ENCODE measurements at places on chromosomes 6 and 20. TPM values are rescaled to one million over a fixed set of nuclear protein-coding genes. Genes with fewer than 3 reads are reported as not detected.

DNA sequence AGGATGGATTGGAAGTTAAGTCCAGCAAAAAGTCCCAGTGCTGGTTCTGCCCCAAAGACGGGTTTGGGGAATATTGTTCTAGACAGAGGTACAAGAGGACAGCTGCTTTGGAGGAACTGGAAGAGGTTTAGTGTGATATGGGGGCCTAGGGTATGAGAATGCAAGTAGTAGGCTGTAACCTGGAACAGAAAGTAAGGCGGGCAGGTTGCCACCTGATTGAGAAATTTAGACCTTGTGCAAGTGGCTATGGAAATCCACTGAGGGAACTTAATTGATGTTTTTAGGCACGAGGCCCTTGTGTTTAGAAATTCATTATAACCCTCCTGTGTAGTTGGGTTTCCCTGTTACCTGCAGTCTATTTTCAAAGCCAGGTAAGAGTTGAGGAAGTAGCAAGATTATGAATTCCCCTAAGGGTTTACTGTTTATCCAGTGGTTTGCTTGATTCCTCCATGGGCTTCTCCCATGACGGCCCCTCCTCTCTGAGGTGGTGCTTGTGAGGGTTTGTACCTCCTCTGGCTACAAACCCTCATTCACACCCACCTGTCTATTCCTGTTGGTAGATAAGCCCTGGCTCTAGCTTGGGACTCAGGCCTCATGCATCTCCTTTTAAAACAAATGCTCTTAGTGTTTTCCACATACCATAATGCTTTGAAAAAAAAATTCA is 42.0 kb upstream of the BCAS1 start:
- no peak for DNase-seq

DNA sequence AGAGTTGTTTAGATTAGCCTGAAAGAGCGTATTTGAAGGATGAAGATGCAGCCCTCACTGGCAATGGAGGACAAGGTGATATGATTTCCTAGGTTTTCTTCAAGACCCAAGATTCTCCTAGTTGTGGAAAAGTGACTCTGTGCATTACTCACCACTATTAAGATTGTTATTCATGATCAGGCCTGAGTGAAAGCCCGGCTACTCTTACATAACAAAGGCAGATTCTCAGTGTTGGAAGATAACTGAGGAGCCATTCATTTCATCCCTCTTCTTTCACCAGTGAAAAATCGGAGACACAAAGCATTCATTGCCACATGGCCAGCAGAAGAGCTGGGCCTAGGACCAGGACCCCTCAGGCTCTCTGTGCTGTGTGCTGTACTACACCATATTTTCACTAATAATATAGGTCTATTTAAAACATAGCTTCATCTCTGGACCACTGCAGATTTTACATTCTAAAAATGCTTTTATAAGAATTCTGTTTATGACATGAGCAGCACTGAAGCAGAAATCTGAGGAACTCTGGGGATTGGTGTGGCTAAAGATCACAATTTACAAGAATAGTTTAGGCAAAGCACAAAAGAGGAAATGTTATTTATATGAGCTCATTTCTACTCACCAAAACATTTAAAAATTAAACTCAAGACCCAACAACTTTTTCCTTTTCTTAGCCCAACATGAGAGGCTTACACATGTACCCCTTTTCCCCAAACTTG is 181.9 kb upstream of the CCN2 start:
- peak; percentile 29 for DNase-seq

DNA sequence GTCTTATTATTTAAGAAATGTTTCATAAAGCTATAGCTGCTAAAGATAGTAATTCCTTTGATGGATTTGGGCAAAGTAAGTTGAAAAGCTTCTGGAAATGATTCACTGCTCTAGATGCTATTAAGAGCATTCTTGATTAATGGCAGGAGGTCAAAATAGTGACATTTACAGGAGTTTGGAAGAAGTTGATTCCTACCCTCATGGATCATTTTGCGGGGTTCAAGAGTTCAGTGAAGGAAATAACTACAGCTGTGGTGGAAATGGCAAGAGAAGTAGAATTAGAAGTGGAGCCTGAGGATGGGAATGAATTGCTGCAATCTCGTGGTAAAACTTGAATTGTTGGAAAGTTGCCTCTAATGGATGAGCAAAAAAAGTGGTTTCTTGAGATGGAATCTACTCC is 316.1 kb downstream of the UTRN start:
- no peak for DNase-seq

DNA sequence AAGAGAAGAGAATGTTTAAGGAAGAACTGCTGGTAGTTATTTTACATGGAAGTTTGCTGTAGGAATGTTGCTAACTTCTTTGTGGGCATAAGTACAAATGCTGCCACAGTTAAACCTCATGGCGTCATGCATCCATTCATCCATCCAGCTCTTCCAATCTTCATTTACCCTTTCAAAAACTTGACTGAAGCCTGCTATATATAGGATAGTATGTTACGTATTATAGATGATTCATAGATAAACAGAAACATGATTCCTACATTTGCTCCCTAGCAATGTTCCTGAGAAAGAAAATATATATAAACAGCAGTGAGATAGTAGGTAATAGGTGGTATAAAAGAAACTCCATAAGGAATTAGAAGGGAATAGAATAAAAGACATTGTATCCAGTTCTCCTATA is 93.7 kb downstream of the NDUFAF5 start:
- DNase-seq, result no peak

DNA sequence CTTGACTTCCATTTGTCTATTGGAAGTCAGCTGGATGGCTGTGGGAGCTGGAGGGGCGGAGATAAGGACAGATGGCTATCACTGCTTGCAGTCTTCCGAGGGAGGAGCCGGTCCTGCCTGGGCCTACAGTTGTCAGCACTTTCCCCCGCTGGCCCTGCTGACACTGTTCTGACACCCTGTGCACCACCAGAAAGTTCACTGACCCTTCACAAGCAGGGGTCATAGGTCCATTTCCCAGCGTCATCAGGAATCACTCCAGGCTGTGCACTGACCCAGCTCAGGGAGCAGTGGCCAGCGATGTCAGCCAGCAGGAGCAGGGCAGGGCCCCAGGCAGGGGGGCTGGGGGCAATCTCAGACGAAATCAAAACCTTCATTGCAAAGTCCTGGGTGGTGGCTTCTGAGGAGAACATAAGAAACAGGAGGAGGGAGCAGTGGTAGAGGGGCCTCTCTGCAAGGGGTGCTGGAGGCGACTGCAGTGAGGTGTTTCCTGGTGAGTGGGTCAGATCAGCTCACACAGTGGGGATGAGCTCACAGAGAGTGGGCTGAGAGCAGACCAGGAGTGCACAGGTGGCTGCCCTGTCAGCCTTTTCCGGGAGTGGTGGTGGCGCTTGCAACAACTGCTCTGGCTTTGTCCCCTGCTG is 26.5 kb upstream of the PLEKHG1 start:
- no peak for DNase-seq

- DNase-seq, result no peak
Measured at GRCh38 chr6:28758046-28758817, 165.6 kb downstream of the TRIM27 start.

- DNase-seq, result no peak
Measured at GRCh38 chr6:2296781-2297180, 51.4 kb upstream of the GMDS start.

DNA sequence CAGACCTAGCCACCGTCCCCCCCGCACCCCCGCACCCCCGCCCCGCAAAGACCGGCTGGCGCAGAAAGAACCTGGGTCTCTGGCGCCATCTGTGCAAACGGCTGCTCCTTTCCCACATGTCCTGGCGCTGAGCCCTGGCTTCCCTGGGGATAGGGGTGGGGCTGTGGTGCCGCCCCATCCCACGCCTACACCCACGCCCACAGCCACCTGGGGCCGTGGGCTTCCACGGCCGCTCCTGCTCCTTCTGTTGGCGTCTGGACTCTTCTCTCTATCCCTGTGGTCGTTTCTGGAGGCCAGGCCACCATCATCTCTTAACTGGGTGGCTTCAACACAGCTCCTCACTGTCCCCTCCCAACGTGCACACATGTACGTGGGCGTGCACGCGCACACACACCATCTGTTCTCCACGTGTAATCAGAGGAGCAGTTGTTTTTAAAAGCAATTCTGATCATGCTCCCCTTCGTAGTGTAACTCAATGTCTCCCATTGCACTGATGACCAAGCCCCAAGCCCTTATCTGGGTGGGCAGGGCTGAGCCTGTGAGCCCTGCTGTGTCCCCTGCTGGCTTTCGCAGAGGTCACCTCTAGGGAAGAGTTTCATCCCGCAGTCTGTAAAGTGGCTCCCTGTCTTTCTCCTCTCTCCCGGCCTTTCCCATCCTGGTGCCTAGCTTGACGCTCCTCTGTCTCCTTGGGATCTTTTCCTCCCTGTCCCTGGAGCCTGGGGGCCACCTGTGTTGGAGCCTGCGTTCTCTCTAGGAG is 31.9 kb upstream of the FAM83D start:
- DNase-seq, result peak; percentile 19

- DNase-seq, result no peak
Measured at GRCh38 chr6:116924245-116924644, 47.2 kb downstream of the RFX6 start.

DNA sequence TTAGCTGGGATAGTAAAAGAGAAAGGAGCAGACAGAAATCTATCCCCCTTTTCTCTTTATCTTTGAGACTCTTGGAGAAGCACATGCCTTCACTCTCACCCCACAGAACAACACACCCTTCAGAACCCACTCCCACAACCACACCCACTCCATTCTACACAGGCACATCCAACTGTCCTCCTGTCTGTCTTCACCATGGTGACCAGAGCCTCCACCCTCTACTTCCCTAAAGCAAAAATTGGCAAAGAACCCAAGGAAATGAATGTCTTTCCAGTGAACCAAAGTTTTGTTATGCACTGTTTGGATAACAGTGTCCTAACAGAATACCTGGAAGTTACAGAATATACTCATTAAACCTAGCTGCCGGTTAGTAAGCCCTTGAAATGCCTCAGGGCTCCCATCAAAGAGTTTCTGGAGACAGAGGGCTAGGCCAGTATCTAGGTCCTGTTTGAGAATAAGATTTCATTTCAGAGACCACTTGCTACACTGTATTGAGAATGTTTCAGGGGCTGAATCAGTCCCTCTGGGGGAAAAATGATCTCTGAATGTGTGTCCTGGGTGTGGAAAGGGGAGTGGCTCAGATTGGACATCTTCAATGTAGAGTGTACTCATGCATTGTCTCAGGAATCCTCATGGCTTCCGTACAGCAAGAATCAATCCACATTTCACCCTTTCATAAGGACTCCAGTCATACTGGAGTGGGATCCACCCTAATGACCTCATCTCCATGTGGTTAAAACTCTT is 101.1 kb downstream of the LY86 start:
- DNase-seq, result no peak

DNA sequence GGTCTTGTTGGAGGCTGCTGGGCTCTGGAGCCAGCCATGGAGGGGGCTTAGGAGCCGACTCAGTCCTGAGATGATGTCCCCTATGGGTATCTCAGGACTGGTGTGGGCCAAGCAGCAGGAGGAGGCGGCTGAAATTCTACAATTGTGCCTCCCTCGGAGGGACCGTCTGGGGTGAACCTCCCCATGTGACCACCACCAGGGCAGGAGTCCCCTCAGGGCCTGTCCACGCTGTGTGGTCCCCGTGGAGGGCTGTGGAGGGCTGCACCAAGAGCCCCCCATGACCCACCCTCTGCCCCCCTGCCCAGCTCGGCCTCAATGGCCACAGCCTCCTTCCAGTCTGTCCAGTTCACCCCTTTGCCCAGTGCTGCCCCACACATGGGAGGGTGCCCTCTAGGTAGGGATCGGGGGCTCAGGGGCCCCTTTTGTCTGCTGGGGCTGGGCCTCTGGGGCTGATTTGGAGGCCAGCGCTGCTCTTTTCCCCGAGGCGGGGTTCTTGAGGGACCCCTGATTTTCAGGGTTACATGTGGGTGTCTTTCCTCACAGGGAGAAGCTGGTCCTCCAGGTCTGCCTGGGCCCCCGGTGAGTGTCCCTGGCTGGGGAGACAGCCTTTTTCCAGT is 1.2 kb downstream of the COL9A3 start:
- DNase-seq, result no peak

GRCh38 chr6:7087066-7087465 is 20.7 kb upstream of the RREB1 start:
- DNase-seq, result no peak

DNA sequence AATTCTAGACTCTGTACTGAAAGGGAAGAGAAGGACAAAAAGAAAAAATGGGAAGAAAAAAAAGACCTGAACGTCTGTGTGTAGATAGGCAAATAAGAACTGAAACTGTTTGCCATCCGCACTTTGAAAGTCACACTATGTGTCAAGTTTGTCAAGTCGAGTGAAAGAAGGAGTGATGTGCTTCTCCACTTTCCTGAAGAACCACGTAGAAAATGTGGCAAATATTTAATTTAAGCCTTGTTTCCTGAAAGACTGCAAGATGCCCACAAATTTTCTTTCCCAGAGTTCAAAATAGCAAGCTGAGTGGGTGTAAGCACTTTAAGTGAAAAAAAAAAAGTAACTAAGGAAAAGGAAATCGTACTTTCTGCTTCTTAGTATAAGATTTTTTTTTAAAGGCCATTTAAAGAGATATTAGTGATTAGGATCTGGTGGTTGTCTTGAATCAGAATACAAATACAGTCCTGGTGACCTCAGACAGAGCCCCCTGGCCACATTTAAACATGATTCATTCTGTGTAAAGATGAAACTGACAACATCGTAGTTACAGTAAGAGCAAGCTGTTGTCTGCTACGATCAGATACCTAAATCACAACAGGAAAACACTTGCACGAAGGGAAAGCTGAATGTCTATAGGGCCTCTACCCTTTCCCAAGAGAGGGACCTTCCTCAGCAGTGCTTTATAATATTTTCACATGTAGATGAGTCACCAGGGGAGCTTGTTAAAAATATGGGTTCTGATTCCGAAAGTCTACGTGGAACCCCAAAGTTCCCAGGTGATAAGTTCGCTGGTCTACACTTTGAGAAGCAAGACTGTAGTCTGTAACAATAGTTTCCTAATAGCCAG is 102.3 kb downstream of the HIVEP2 start:
- DNase-seq, result no peak

DNA sequence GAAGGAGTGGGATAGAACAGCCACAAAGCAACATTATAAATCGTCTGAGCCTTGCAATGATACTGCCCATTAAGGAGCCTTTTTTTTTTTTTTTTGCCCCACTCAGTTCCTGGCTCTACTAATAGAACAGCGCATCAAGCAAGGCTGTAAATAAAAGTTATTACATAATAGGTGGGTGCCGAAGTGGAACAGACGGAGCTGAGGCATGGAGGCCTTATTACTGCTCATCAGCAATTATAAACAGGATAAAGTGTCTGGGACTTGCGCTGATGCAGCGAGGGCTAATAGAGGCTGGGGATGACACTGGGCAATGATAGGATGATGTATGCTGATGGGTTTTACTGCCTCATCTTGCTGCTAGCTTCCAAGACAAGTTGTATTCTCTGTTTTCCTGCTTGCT is 272.1 kb downstream of the ZFAND3 start:
- DNase-seq, result no peak

DNA sequence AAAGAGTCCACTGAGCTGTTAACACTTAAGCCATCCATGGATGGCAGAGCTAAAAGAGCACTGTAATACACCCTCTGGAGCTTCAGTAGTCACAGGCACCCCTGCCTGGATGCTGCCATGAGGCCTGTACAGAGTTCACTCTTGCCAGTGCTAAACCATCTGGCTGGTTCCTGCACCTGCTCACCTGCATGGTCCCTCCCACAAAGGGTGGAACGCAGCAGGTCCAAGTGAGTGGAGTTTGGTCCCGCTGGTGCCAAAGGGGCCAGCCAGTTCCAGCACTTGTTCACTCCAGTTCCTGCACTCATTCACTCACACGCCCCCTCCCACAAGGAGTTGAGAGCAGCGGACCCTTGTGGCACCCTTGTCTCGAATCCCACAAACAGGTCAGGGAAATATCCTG is 503.5 kb downstream of the HACE1 start:
- DNase-seq, result no peak

The MAK gene
- 0.84 TPM for polyA plus RNA-seq

The CDSN gene
- not detected for polyA plus RNA-seq

The BPI gene
- 0.52 TPM for polyA plus RNA-seq

The SLC52A3 gene
- 0.61 TPM for polyA plus RNA-seq

The DYNLT2 gene
- polyA plus RNA-seq, result 2.2 TPM

The HLA-DQA2 gene
- 1.3 TPM for polyA plus RNA-seq

Data from hindlimb muscle (tissue), 1 donor.